ENCODE measurements at places on chromosomes 16 and 17. TPM values are rescaled to one million over a fixed set of nuclear protein-coding genes. Genes with fewer than 3 reads are reported as not detected.

UNK gene
- total RNA-seq = 8.2 TPM

NPIPB4 gene
- total RNA-seq = 53.5 TPM

ATP2A1 gene
- total RNA-seq = 639 TPM

TEX19 gene
- total RNA-seq = 0.24 TPM

SUZ12 gene
- total RNA-seq = 9.1 TPM
